PC-3 (cell line): ENCODE measurements at places on chromosomes 1 and 21. TPM values are rescaled to one million over a fixed set of nuclear protein-coding genes. Genes with fewer than 3 reads are reported as not detected.

DNA sequence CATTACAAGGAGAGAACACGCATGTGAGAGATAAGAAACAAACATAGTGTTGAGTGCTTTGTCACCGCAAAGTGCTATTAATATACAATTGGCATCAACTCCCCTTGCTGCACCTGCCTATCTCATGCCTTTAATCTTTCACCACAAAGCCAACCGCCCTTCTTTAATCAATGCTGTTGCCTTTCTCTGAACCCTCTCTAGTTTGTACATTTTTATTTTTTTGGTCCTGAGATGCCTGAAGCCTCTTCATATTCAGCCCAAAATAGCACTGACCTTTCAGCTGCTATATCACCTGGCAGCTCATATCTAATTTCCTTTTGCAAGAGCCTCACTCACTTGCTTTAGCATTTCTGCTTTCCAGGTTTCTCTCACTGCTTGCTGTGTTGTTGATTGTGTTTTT, 504.7 kb downstream of the NUF2 start:
- no peak for DNase-seq

DNA sequence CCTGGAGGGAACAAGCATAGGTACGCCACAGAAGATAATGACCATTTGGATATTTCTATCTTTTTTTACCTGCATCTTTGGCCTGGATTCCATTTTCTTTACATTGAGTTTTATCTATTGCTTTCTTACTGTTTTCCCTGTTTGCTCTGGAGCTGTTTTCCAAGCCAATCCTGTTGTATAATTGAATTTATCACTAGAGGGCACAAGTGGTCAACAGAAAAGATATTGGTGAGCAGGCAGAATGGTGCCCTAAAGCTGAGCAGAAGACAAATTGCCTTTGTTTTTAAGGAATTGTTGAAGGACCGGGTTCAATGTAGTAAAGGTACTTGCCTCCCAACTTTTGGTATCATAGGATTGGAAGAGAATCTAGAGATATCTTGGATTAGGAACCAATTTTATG, 152.8 kb downstream of the PPP1R12B start:
- peak; percentile 52 for DNase-seq

- DNase-seq, result no peak
Measured at GRCh38 chr1:168396508-168396907, 115.8 kb downstream of the TBX19 start.

GRCh38 chr1:53826367-53826766, 11.7 kb downstream of the NDC1 start:
- DNase-seq, result no peak

DNA sequence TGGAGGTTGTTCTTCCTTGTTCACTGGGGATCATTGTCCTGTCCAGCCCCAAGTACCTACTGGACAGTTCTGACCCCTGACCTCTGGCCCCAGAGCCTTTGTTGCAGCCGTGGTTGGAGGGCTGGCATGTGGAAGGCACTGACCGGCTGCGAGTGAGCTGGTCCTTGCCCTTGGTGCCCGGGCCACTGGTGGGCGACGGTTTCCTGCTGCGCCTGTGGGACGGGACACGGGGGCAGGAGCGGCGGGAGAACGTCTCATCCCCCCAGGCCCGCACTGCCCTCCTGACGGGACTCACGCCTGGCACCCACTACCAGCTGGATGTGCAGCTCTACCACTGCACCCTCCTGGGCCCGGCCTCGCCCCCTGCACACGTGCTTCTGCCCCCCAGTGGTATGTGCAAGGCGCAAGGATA, 11.4 kb downstream of the TIE1 start:
- no peak for DNase-seq

GRCh38 chr1:228542981-228543380, 55.8 kb downstream of the RNF187 start:
- no peak for DNase-seq

DNA sequence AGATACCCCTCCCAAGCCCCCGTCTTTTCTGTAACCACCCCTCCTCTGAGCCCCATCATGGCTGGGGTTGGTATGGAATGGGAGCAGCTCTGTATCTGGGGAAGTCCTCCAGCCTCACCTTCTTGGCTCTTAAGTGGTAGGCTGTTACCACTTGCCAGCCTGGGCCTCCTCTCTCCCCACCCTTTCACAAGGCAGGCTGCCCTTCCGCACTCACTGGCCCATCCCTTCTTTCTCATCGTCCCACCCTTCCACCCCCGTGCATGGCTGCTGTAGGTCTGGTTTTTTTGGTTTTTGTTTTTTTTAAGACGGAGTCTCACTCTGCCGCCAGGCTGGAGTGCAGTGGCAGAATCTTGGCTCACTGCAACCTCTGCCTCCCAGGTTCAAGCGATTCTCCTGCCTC, 5.2 kb downstream of the CYB561D1 start:
- no peak for DNase-seq

The HOOK1 gene
- 5.0 TPM in 2 replicates for total RNA-seq

The GPR52 gene
- total RNA-seq, result 0.44 and 3.6 TPM in 2 replicates

The CACNA1S gene
- total RNA-seq, result not detected in 2 replicates

The PPM1J gene
- total RNA-seq, result 0.80 and 1.4 TPM in 2 replicates

The PLA2G2A gene
- total RNA-seq, result not detected in 2 replicates

The HPCA gene
- total RNA-seq, result not detected in 2 replicates
